ENCODE measurements at places on chromosomes 1 and 21. TPM values are rescaled to one million over a fixed set of nuclear protein-coding genes. Genes with fewer than 3 reads are reported as not detected.

- DNase-seq, result no peak
These were observed 24.0 kb upstream of the HYI start for GRCh38 chr1:43477716-43478115.

DNA sequence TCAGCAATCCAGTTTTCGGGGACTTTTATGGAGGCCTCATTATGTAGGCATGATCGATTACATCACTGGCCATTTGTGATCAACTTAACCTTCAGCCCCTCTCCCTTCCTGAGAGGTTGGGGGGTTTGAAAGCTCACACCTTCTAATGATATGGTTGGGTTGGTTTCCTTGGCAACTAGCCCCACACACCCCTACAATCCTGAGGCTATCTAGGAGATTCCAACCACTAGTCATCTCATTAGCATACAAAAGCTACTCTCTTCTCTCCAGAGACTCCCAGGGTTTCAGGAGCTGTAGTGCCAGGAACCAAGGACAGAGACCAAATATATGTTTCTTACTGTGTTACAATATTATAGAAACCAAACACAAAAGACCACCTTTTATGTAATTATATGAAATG is 35.2 kb upstream of the ZNF326 start:
- DNase-seq, result no peak

- DNase-seq, result no peak
These were observed 500 bp upstream of the PEA15 start for GRCh38 chr1:160204526-160205241.

The F5 gene
- total RNA-seq, result 7.4 TPM

The ARPC5 gene
- 70.8 TPM for total RNA-seq

The MCM3AP gene
- total RNA-seq, result 91.5 TPM

- peak; percentile 51 for DNase-seq
These were observed 3.5 kb upstream of the PEAR1 start for GRCh38 chr1:156889802-156890580.

- no peak for DNase-seq
These were observed 4.7 kb downstream of the FMOD start for GRCh38 chr1:203346060-203346768.

DNA sequence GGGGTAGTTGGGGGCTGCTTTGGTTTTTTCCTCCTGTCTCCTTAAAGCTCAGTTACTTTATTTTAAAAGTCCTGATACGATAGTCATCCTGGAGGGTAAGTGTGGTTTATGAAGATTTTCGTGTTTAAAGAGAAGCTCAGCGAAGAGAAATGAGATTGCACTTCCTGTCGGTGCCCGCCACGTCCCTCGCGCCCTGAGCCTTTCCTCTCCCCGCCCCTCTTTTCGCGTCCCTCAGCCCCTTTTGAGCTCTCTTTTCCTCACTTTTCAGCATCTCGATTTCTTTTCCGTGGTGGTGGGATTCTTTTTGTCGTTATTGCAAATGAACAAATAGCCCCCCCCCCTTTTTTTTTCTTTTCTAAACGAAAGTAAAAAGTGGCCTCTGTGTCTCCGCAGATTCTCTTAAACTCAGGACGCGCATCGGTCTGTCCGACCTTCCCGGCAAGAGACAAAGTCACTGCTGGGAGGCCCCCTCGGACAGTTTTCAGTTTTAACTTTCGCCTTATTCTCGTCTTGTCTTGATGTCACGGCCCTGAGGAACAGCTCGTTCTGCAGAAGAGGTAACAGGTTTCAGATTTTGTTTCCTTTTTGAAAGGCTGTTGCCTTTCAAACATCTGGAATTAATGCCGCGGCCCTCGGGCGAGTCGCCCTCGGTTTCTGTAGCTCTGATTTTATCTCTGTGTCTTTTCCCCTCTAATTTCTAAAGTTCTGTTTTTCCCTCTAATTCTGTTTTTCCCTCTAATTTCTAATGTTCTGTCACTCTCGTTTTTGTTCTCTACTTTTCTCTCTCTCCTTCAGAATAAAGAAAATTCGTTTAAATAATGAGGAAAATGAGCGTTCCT is 1.0 kb upstream of the DMRTA2 start:
- no peak for DNase-seq

The NDUFS2 gene
- total RNA-seq, result 102 TPM

DNA sequence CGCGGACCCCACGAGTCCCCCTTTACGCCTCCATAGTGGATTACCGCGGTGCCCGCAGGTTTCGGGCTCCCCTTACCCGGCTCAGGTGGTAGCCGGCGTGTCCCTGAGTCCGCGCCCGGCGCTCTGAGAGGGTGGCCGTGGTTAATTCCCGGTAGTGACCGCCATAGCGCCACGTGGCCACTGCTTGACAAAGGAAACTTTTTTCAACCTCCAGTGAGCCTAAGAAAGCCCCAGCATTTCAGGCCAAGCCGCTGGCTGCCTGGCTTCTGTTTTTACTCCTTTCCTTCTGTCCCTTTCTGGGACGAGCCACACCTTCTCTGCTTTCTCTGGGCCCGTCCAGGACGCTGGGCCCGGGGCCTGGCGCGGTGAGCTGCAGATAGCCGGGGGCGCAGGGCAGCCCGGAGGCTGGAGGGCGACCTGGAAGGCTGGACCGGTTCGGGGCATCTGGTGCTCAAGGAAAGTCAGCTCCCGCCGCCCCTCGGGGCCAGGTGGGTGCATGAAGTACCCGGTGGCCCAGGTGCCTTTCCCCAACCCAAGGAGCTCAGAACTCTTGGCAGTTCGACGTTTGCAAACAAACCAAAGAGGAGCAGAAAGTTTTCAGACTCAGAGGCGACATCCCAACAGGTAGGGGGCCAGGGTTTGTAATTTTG is 540 bp upstream of the C1orf198 start:
- DNase-seq, result peak; percentile 50

The ZSWIM5 gene
- 1.6 TPM for total RNA-seq

The ADORA3 gene
- 9.5 TPM for total RNA-seq

- DNase-seq, result no peak
These were observed 15.6 kb upstream of the TTC4 start for GRCh38 chr1:54699936-54700525.

GRCh38 chr1:110003747-110004428 is 19.3 kb downstream of the AHCYL1 start:
- peak; percentile 75 for DNase-seq

DNA sequence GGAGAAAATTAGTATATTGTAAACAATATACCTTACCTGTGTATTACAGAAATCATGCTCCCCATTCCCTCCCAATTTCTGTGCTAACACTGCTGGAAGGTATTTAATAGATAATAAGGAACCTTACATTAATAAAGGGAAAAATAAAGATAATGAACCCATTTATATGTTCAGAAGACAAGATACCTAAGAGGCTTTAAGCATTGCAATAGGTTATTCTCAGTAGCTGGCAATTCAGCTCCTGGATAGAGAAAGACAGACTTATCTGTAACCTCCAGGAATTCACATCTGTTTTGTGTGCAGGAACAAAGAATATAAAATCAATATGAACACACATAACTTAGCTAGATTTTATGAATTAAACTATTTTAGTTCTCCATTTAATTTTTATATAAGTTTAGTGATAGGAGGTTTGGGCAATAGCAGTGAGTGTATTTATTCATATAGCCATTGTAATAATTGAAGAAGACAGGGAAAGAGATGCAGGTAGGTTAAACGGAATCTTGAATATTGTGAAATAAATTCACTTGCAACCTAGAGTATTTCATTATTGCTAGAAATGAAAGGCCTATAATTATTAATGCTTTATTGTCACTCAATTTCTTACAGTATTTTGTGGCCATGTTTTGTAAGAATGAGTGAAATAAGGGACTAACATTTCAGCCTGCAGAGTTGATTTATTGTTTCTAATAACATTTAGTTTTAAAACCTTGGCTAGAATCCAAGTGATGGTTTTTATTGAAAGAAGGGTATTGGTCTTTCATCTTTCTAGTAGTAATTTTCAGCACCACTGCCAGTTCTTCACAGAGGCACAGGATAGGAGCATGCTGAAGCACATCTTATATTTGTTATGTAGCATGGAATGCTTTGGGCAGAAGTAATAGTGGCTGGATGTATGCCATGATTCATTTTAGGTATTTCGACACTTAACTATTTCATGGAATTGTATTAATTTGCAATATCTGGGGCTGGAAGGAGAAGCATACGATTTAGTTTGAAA is 1.5 kb downstream of the XPR1 start:
- DNase-seq, result no peak

- DNase-seq, result no peak
These were observed 211.5 kb downstream of the LHX8 start for GRCh38 chr1:75345538-75346292.

GRCh38 chr1:43363935-43364525 is 3.8 kb downstream of the ELOVL1 start:
- no peak for DNase-seq

DNA sequence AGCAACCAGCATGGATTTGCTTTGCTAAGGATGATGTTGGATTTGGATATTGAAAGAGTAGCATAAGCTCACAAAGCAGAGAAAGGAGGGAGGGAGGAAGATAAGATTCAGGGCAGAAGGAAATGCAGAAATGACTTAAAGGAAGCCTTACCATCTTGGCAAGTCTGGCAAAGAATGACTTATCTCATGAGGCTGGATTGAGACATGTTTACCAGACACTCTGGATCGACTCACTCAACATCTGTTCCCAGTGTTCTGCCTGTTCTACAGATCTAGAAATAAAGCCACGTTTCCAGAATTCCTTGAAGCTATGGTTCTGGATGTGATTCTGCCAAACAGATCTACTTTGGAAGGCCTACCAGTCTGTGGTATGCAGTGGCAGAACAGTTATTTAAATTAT is 38.8 kb upstream of the CTBS start:
- no peak for DNase-seq

GRCh38 chr1:228935855-228936727 is 200.8 kb downstream of the RHOU start:
- DNase-seq, result no peak

GRCh38 chr1:70442490-70442889 is 31.4 kb downstream of the CTH start:
- no peak for DNase-seq

GRCh38 chr1:228362884-228363450 is 43.7 kb downstream of the TRIM11 start:
- no peak for DNase-seq

The PTGS2 gene
- total RNA-seq, result 1.6 TPM

- no peak for DNase-seq
These were observed 42.8 kb upstream of the CACYBP start for GRCh38 chr1:174956976-174957375.

The CENPL gene
- 4.6 TPM for total RNA-seq

The INSRR gene
- total RNA-seq, result not detected

The S100A12 gene
- 1.3 TPM for total RNA-seq

The LRRC41 gene
- 69.2 TPM for total RNA-seq

DNA sequence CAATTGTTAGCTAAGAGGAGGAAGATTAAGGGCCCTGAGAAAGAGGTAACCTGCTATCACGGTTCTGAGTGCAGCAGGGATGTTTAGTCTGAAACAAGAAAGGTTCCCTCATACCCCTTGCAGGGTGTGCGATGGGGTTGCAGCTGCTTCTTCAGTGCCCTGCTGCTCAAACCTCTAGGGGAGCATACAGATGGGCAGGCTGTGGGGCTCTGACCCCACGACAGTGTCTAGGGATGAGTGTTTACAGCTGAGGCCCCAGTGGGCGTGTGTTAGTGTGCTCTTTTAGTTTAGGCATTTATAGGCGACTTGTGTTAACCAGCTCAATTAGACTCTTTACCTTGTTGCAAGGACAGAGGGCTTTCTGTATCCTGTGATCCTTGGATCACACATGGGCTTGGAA is 41.3 kb upstream of the PLA2G5 start:
- DNase-seq, result no peak

Measured in breast epithelium (tissue), 4 donors.